Upper lobe of left lung (tissue), 6 donors: ENCODE measurements at places on chromosomes 1 and 21.

DNA sequence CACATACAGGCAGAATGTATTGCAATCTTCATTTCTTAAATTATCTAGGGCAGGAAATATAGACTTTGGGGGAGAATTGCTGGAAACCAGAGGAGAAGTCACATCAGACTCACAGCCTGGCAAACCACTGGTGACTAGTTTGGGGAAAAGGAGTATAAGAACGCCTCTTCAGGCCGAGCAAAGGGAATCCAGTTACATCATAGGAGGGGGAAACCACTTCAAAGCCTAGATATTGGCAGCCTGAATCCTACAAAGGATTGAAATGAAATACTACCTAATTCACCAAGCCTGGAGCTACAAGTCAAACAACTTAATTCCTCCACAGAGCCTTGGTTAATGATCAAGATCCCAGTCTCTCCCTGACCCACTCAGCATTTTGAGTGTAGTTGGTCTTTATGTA, 121.7 kb downstream of the SLC30A10 start:
- no peak for DNase-seq

DNA sequence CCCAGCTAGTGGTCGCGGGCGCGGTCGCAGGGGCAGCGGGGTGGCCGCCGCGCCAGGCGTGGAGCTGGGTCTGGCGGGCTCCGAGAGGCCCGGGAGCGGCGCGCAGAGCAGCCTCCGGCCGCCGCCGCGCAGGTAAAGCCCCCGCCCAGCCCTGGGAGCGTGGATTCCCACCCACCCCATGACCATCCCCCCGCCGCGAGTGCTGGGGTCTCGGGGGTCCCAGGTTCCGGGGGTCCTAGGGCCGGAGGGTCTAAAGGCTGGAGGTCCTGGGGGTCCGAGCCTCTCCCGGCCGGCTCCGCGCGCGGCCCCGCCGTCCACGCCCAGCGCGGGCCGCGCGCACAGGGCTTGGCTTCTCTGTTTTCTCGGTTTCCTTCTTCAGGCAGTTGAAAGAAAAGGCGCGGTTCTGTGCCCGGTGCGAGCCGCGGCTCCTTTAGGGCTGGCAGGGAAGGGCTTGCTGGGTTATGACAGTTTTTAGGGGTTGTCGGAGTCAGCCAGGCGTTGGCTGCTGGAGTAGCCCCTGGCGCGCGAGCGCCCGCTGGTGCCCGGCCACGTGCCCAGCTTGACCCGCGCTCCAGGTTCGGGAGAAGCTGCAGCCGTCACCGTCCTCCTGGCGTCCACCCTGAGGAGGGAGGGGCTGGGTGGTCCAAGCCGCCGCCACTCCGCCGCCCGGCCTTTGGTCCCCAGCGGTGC, 359 bp downstream of the LRRC3 start:
- peak; percentile 58 for DNase-seq

DNA sequence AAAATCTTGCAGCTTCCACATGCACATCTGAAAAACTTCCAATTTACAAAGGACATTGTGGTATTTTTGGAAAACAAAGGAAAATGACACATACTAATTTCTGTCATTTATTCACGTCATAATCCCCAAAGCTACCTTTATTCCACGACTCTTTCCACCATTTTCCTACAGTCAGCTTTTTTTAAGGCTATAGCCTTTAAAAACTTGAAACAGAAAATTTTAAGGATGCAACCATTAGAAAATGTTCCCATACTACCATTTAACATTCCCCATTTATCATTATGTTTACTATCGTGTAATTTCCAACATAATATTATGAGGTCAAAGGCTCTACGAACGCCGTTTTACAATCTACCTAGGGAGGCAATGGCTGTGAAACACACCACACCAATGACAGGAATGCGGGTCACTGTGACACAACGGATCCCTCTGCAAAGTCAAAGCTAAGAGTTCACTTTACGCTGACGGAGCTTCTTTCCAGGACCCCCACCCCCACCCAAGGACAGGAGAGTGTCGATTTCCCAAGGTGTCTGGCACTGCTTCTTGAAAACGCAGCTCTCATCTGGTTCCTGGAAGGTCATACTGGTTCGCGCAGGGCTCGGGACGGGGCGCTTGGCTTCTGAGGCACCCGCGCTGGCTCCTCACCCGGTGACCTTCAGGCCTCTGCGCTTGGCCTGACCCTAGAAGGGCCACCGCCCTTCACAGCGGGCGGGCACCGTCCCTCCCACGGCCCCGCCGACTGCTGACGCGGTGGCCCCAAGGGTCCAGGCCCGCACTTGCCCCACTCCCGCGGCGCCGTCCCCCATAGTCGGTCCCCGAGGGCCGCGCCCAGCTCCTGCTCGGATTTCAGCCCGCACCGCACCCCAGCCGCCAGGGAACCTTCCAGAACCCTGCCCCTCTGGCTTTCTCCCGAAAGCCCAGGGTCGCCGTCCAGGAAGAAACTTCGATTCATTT, 50.5 kb upstream of the ATF3 start:
- DNase-seq, result peak; percentile 77

- DNase-seq, result no peak
Observed at GRCh38 chr1:239733995-239734394, 347.6 kb downstream of the CHRM3 start.

DNA sequence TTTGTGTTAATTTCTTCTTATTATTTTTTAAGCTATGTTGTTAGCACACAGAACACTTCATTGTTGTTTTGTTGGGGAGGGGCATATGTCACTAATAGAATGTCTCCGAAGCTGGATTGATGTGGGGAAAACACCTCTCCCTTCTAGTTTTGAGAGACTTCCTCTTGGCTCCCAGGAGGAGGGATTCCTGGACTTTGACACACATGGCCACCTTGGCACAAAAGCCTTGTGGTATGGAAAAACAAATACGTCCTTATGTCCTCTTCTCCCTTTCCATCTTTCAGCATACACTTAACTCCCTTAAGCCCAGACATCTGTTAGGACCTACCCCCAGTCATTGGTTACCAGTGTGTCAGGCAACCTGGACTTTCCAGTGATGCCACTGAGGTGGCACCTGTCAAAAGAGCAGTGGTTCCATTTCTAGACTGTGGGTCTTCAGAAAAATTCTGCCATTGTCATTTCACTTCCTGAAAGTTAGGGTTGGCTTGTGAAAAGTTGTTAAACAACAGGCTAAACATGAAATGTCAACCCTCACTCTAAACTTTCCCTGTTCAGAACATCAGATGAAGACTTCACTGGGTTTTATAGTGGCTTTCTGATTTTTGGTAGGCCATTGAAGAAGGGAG, 12.5 kb upstream of the ABCB10 start:
- DNase-seq, result no peak

DNA sequence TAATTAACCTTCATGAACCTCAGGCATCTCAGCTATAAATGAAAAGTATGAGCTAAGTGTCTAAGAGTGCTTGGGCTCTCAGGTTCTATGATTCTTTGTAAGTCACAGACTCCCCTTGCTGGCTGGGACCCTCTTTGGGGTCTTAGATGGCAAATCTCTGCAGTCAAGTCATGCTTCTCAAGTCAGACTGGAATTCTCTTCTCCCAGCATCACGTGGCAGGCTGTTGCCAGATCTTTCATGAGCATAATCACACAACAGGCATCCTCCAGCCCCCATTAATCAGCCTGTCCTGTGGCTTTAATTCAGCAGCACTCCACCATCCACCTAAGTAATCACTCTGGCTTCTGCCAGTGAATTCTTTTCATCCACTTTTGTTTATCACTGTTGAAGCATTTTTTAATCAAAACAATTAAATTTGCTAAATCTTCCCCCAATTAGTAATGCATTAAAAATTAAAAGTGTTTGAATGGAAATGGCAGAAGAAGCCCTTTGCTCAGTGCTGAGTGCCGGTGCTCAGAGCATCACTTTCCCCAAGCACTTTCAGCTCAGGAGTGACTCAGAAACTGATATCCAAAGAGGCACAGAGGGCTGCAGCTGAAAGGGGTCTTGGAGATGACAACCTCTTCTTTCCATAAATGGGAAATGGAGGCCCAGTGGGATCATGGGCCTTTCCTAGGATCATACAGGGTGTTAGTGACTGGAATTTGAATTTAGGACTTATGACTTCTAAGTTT, 50.2 kb downstream of the C8A start:
- DNase-seq, result no peak

DNA sequence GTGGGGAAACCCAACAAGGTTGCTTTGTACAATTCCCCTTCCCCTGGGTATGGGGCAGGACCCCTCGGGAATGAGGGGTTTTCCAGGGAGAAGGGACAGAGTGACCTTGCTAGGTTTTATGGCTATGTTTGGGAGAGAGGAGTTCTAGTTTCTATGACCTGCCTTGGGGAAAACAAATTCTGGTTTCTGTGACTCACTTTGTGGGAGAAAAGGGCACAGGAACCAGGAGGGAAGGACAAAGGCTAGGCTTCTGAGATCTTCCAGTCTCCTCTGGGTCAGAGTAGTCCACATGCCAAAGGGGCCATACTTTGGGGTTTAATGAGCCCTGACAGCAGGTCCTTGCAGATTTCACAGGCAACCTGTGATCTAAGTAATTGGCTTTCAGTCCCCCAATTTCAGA, 5.5 kb upstream of the PTGER3 start:
- no peak for DNase-seq

- DNase-seq, result no peak
Observed at GRCh38 chr1:7098641-7099040, 313.4 kb downstream of the CAMTA1 start.
